ENCODE measurements at places on chromosomes 4 and X. TPM values are rescaled to one million over a fixed set of nuclear protein-coding genes. Genes with fewer than 3 reads are reported as not detected.

GRCh38 chr4:128823025-128823661 lies 13.6 kb downstream of the JADE1 start:
- DNase-seq = no peak
- no peak overlapping the region for H3K4me3 ChIP-seq
- H3K27ac ChIP-seq = no peak overlapping the region
- no peaks in the 10 kb centered on the region for H3K36me3 ChIP-seq
- no peaks in the 10 kb centered on the region for H3K4me1 ChIP-seq

DNA sequence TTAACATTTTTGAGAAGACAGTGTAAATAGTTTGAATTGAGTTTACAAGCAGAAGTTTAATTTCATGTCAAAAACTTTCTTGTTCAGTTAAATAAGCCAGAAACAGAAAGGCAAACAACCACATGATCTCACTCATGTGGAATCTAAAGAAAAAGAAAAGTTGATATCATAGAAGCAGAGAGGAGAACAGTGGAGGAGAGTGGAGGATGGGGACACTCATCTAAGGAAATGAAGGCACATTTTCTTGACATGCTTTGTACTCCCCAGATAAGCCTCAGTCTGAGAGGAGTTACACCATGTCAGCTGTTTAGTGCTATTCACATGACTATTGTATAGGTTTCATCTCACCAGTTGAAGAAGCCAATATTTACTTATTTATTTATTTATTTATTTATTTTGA lies 13.5 kb downstream of the SNCA start:
- no peaks in the 10 kb centered on the region for H3K36me3 ChIP-seq
- H3K4me3 ChIP-seq = no peak overlapping the region
- no peaks in the 10 kb centered on the region for H3K4me1 ChIP-seq
- no peaks in the 10 kb centered on the region for H3K27me3 ChIP-seq

GRCh38 chrX:5086388-5086787 lies 1142.3 kb downstream of the NLGN4X start:
- H3K4me3 ChIP-seq = no peak overlapping the region
- DNase-seq = no peak
- no peaks in the 10 kb centered on the region for H3K27me3 ChIP-seq
- no peaks in the 10 kb centered on the region for H3K36me3 ChIP-seq
- no peaks in the 10 kb centered on the region for H3K4me1 ChIP-seq

DNA sequence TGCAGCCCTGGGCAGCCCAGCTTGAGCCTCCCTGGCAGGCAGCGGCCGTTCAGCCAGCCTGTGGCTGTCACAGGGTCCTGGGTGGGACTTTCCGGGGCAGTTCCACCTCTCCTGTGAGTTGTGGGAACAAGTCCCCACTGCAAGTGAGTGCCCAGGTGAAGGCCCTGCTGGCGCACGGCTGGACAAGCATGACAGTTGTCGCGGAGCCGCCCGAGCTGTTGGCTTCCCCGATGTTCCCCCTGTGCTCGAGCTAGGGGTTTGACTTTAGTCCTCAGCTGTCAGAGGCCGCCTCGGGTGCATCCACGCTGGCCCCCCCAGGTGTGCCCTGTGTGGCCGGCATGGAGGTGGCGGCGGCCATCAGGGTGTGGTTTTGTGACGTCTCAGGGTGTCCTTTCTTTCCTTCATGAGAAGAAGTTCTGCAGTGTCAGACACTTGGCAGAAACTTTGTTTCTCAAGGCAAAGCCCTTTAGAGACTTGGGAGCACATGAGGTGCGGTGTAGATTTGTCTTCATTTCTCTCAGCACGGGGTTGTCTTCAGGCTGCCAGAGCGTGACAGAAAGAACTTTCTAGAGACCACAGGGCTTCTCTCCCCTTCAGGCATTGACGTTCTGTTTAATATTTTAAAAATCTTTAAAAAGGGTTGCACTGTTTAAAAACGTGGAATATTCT lies 69.4 kb upstream of the HGFAC start:
- no peak overlapping the region for H3K27ac ChIP-seq
- peaks cover 27% of the 10 kb centered on the region for H3K4me1 ChIP-seq
- no peak overlapping the region for H3K4me3 ChIP-seq
- H3K27me3 ChIP-seq = no peaks in the 10 kb centered on the region
- no peaks in the 10 kb centered on the region for H3K36me3 ChIP-seq

DNA sequence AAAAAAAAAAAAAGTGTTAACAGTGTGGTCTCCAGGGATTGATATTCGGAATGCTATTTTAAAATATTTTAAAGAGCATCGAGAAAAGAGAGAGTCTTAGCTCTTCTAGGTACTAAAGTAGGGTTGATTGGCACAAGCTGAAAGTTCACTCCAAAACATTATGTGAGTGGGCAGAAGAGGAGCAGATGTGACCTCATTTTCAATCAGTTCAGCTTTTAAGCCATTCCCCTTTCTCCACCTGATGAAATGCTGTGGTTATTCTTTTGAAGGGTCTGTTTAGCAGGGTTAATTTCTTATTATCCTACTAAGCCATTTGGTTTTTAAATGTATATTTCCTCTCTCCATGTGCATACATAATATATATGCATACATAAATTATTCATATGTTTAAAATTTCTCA lies 69.2 kb downstream of the GALNT7 start:
- no peak for DNase-seq
- no peak overlapping the region for H3K27ac ChIP-seq
- no peaks in the 10 kb centered on the region for H3K27me3 ChIP-seq
- H3K4me3 ChIP-seq = no peak overlapping the region
- H3K36me3 ChIP-seq = no peaks in the 10 kb centered on the region
- no peaks in the 10 kb centered on the region for H3K4me1 ChIP-seq

- no peaks in the 10 kb centered on the region for H3K27me3 ChIP-seq
- no peak overlapping the region for H3K4me3 ChIP-seq
- H3K27ac ChIP-seq = no peak overlapping the region
- no peaks in the 10 kb centered on the region for H3K4me1 ChIP-seq
Measured at GRCh38 chrX:136752796-136753195, 27.9 kb downstream of the ARHGEF6 start.

DNA sequence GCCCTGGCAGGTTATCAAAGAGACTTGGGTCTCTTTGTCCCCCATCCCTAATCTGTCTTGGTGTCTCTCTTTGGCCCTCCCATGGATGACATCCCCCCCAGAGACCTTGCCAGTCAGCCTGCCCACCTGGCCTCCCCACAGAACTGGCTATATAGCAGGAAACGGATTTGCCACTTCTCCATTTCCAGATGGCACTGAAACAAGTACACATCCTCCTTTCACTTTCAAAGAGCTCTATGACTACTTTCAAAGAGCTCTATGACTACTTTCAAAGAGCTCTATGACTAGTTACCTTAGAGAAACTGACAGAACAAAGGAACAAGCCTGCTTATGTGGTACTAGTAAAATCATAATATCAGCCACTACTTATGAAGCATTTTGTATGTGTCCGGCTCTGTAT lies 175.3 kb downstream of the MAML3 start:
- no peak overlapping the region for H3K4me3 ChIP-seq
- H3K27me3 ChIP-seq = no peaks in the 10 kb centered on the region
- DNase-seq = no peak
- H3K4me1 ChIP-seq = peaks cover 1% of the 10 kb centered on the region
- H3K27ac ChIP-seq = no peak overlapping the region
- no peaks in the 10 kb centered on the region for H3K36me3 ChIP-seq

DNA sequence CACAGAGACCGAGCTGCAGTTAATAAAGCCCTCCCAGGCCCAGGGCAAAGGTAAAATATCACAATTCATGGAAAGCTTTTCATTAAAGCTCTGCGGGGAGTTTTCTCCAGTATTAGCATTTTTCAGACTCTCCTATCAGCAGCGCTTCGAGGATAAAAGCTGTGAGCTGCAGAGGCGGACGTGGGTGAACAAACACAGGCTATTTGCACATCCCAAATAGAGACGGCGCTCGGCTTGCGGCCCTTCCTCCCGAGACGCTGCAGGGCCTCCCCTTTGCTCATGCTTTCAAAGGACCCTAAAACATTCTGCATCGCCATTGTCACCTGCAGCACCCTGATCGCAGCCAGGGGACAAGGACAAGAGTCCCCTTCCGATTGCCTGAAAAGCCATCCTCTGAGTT lies 97.3 kb downstream of the SORCS2 start:
- no peak for DNase-seq
- H3K4me3 ChIP-seq = no peak overlapping the region
- no peak overlapping the region for H3K27ac ChIP-seq
- peaks cover 11% of the 10 kb centered on the region for H3K4me1 ChIP-seq

DNA sequence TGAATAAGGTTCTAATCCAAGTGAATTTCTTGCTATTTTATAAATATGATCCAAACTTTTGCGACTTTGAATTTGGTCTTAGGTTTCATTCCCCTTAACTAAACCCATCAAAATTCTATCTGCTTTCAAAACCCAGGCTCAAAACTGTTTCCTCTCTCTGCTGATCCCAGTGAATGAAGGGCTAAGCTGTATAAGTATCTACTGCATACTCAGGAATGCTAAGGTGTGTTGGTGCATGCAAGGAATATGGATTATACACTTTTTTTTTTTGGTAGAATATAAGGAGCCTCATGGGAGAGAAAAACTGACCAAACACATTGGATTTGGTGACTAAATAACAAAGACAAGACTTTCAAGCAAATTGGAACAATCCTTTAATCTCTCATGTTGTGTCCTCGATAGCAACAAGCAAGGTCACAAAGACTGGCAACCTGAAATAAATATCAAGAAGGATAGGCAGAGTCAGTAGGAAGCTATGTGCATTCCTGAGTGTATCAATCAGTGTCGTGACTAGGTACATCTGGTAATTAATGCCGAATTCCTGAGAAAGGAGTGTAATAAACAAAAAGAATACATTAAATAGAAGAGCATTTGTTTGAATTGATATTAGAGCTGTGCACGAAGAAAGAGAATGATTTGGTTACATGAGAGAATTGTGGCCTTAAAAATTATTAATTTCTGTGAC lies 74.3 kb upstream of the KCTD8 start:
- H3K27me3 ChIP-seq = no peaks in the 10 kb centered on the region
- DNase-seq = no peak
- H3K4me3 ChIP-seq = no peak overlapping the region

- DNase-seq = no peak
- peaks cover 2% of the 10 kb centered on the region for H3K4me1 ChIP-seq
- H3K27ac ChIP-seq = no peak overlapping the region
- H3K27me3 ChIP-seq = no peaks in the 10 kb centered on the region
- no peak overlapping the region for H3K4me3 ChIP-seq
- H3K36me3 ChIP-seq = no peaks in the 10 kb centered on the region
Measured at GRCh38 chr4:96093563-96093962, 253.7 kb downstream of the PDHA2 start.

- H3K4me3 ChIP-seq = no peak overlapping the region
- H3K36me3 ChIP-seq = no peaks in the 10 kb centered on the region
- H3K27me3 ChIP-seq = no peaks in the 10 kb centered on the region
- no peak for DNase-seq
Measured at GRCh38 chr4:183772361-183772760, 113.3 kb downstream of the TRAPPC11 start.

DNA sequence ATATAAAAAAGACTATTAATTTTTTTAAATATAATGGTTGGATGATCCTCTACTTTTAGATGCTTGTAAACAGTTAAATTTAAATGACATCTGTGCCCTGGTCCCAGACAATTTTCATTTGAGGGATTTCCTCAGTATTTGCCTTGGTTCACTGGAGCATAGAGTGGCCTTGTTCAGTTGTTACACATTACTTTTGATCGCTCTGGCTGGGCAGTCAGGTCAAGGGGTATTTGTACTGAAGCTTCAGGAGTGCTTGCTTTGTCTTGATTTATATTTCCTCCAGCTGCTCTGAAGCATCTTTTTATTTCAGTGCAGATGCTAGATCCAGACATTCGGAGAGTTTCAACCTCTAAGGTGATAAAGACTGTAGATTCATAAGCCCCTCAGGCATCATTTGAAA lies 50.0 kb downstream of the COMMD8 start:
- DNase-seq = no peak
- H3K36me3 ChIP-seq = no peaks in the 10 kb centered on the region
- H3K27me3 ChIP-seq = no peaks in the 10 kb centered on the region
- H3K4me3 ChIP-seq = no peak overlapping the region
- H3K4me1 ChIP-seq = no peaks in the 10 kb centered on the region

GRCh38 chrX:46770817-46771163 lies 11.9 kb upstream of the SLC9A7 start:
- H3K27me3 ChIP-seq = no peaks in the 10 kb centered on the region
- H3K4me3 ChIP-seq = no peak overlapping the region
- no peaks in the 10 kb centered on the region for H3K36me3 ChIP-seq
- H3K27ac ChIP-seq = no peak overlapping the region

DNA sequence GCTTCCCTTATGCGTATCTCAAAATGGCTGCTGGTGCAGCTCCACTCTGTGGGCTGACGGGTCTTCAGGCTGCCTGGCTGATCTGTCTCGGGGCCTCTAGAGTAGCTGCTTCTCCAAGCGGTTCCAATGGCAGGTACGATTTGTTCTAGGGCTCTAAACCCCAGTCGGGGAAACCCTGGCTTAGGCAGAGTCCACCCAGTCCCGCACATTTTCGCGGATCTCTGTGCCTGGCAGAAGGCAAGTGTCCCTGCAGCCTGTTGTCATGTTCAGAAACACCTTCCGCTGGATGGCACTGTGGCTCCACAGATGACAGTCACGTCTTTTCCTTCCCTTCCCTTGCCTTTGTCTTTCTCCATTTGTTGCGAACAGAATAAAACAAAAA lies 54.4 kb downstream of the NBDY start:
- H3K4me3 ChIP-seq = peak overlapping the region; percentile 66
- peaks cover 2% of the 10 kb centered on the region for H3K4me1 ChIP-seq
- H3K36me3 ChIP-seq = no peaks in the 10 kb centered on the region
- no peak for DNase-seq

DNA sequence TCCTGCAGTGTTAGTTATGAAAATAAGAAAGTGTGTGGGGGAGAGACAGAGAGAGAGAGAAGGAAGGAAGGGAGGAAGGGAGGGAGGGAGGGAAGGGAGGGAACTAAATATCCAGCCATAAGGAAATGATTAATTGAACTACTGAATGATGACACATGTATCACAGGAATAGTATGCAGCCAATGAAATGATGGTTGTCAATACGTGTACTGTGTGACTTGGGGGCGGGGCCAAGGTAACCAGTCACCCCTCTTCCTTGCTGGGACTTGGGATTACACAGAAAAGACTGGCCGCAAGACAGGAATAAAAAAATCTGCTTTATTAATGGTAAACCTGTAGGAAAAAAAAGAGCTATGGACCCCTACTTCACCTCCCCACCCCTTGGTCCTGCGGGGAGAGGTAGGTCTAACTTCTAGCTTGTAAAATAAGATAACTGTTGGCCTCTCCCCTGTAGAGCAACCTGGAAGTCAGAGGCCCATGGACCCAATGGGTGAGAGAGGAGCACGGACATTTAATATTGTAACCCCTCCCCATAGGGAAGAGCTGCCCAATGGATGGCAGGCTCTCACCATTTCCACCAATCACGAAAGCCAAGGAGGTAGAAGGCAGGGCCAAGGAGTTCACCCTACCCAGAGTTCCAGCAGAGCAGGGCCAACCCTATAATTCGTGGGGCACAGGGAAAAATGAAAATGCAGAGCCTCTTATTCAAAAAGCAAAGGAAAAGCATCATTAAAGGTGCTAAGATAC lies 7.4 kb downstream of the PPP2R2C start:
- H3K4me3 ChIP-seq = no peak overlapping the region
- peaks cover 2% of the 10 kb centered on the region for H3K27me3 ChIP-seq
- no peaks in the 10 kb centered on the region for H3K36me3 ChIP-seq
- no peaks in the 10 kb centered on the region for H3K4me1 ChIP-seq
- no peak for DNase-seq

Gene SSX2
- not detected for polyA plus RNA-seq

Gene SLITRK4
- polyA plus RNA-seq = 0.03 TPM

Gene CPE
- polyA plus RNA-seq = 3.0 TPM

Gene GAGE12F
- not detected for polyA plus RNA-seq
